ENCODE measurements at places on chromosomes 5 and 9.

DNA sequence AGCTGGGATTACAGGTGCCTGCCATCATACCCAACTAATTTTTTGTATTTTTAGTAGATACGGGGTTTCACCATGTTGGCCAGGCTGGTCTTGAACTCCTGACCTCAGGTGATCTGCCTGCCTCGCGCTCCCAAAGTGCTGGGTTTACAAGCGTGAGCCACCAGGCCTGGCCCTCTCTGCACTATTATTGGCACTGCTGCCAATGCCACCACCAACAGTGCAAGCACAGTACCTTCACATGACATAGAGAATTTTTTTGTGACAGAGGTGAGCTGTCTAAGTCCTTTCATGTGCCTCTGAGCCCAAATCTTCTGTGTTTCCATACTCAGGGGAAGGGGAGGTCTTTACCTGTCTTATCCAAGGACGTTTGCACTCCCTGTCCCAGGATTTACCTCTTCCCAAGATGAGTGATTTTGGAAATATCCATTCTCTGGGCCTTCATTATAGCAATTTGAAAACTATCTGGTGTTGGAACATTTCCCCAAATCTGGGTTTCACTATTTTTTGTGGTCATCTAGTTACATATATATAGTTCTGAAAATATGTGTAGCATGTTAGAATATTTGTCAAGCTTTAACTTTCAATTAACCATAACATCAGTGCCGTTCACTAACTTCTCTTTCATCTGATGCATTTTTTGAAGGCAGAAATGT, 5.4 kb upstream of the CD180 start:
- no peak for DNase-seq

- no peak for DNase-seq
Observed at GRCh38 chr5:54187694-54188093, 122.7 kb downstream of the ARL15 start.

DNA sequence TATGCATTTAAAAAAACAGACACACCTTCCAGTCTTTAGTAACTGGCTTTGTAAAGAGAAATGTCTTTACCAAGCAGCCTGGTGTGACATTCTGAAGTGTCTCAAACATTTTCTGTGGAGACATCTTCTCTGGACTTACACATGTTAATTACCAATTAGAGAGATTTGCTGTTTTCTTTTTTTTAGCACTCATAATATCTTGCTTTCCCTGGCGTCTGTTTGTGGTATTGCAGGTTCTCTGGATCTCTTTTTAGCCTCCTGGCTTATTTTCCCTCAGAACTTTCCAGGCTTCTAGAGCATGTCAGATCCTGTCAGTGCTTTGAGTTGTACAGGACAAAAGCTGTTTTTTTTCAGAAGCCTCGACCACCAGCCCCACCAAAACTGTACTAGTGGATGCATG, 92.5 kb downstream of the MSX2 start:
- DNase-seq = no peak

GRCh38 chr5:177426566-177427210, at the start of gene GRK6:
TSS of gene GRK6 (plus strand) at chr5:177426676. CDS start at chr5:177426846, 170 bp downstream.
- DNase-seq = no peak

GRCh38 chr5:149710575-149710974, 19.5 kb upstream of the PPARGC1B start:
- no peak for DNase-seq

DNA sequence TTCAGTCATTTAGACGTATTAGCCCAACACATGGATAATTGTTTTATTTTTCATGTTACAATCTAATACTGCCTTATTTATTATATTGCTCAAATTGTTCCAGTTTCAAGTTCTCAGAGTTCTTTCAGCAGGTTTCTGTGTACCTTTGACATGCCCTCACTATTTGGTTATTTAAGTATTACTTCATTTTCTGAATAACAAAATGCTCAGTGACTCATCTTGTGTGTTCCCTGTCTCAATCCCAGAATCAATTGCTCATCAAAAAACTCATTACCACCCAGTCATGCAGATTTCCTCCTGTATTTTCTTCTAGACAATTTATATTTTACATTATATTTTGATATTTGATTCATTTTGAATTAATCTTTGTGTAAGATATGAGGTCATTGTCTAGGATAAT, 562.6 kb downstream of the ANXA1 start:
- DNase-seq = no peak

DNA sequence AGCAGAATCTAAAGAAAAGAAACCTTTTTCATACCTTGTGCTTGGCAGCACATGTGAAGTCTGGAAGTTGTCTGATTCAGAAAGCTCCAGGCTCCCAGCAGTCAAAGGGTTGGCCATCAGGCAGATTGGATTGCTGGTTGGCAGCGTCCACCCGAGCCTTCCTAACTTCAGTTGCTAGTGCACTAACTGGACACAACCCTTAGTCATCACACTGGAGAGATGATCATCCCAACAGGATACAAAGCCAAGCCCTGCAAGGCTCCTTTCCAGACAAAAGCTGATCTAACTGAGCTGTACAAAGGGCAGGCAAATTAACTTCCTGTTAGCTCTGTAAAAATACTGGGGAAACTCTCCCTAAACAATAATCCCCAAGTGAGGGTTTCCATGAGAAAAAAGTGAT, 185.6 kb downstream of the SNX18 start:
- DNase-seq = peak; percentile 73

DNA sequence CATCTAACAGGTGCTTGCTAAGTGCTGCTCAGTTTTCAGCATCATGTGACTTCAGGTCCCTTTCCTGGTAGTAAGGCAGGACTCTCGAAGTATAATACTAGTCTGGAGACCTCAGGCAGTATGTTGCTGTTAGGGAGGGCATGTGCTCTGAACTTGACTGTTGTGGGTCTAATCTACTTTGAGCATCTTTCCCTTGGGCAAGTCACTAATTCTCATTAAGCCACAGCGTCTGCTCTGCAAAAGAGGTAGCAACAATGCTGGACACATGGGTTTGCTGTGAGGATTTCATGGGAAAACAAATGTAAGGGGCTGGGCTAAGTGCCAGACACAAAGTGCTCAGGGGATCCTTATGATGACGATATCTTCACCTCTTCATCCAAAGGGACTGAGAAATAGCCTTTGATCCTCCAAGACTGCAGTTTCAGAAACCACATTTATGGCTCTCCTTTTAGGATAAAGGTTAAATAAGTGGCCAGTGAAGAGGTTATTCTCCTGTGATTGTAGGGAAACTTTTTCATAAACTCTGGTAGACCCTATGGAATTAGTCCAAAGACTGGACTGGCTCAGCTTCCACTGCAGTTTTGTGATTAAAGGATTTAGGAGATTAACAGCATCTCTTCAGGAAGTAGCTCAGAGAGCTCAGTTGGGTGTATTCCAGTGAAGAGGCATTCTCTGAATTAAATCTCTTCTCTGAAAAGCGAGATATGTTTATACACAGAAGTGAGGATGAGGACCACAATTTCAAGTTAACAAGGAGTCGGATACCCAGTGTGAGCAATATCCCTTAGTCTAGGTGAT, 216.6 kb downstream of the SGCD start:
- DNase-seq = no peak

DNA sequence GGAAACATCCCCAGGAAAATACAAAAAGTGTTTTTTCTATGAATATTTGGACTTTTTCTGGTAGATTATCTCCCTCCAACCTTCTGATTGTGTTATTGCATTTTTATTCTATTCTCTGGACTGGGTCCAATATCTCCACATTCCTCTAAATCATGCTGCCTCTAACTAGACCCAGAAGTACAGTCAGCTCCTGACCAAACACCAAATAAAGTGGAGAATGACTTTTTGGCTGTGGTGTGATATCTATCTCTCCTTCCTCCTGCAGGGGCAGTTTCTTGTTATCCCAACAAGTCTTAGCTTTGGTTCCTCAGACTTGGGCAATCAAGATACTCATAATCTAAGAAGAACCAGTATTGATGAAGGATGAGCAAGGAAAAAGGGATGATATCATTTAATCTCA, 3.2 kb upstream of the RAI14 start:
- DNase-seq = peak; percentile 45

GRCh38 chr5:61440596-61440995, 108.5 kb downstream of the ZSWIM6 start:
- DNase-seq = no peak

- no peak for DNase-seq
Observed at GRCh38 chr9:125422853-125423252, 161.2 kb downstream of the GAPVD1 start.

DNA sequence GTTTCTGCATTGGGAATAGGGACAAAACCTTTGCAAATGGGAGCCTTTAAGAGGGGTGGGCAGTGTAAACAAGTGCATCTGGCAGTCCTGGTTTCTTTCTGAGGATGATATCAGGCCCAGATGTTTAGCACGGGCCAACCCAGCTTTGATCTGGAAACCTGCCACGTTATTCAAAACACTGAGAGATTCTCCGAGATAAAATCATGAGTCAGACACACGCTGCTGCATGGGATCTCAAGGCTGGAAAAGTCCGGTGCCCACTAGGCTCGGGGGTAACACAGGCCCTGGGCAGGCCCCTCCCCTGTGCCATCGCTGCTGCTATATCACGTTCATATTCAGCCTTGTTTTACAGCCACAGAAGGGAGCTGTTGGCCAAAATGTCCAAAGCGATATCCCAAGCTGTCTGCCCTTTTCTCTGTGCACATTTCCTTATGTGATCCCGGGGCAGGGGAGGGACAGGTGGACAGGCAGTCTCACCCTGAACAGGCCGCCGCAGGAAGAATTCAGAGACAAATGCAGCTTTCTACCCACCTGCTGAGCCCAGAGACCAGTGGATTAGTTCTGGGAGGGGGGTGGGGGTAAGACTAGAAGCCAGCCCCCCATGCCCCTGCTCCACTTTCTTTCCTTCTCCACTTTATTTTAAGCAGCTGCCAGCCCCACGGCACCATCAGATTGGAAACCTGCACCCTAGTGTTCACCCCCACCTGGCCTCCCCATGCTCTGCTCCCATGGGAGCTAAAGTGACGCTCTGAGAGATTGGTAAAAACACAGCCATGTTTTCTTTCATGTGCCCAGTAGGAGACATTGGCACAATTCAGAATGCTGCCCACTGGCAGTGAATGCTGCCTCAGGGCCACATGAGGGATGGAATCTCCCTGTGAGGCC, 63.1 kb downstream of the TMOD1 start:
- no peak for DNase-seq

DNA sequence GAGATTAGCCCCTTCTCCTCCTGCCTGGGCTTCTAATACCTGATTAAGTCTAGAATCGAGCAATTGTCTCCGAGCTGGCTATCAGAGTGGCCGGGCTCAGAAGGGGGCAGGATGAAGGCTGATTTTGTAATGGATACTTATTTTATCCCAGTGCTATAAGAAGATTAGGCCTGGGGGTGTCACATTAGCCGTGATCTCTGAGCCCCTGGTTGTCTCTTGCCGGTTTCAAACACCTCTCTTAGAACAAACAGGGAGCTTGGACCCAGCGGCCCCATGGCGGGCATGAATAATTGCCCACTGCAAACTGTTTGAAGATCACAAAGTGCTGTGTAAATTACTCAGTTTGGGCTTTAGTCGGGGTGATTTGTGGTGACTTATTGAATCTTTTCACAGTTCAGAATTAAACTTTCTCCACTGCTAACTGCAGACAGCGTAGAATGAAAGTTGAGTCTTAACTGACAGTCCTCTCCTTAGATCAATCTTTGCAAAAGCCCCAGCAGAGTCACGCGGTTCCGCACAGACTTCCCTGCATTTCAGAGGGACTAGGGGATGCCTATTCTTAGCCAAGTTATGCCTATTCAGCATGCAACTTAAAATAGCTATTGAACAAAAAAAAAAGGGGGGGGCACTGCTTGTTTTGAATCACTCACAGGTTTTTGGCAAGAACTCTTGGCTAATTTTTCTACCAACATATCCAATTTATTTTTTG, 200.6 kb upstream of the IRX1 start:
- no peak for DNase-seq

DNA sequence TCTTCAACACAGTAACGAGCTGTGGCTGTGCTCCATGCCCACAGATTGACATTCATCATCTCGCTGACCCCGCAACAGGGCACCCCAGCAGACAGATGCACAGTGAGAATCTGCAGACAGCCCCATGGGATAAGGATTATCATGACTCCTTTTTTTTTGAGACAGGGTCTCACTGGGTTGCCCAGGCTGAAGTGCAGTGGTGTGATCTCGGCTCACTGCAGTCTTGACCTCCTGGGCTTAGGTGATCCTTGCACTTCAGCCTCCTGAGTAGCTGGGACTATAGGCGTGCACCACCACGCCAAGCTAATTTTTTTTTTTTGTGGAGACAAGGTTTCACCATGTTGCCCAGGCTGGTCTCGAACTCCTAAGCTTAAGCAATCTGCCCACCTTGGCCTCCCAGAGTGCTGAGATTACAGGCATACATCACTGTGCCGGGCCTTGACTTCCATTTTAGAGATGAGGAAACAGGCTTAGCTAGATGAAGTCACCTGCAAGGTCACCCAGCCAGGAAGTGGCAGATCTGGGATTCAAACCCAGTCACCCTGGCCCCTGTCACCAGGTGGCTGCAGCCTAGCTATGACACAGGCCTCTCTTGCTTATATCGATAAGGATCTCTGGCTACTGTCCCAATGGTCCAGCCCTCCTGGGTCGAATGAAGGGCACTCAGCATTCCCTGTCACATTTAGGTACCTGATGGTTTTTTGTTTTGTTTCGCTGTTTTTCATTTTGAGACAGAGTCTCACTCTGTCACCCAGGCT, 5.1 kb downstream of the AIF1L start:
- DNase-seq = no peak

DNA sequence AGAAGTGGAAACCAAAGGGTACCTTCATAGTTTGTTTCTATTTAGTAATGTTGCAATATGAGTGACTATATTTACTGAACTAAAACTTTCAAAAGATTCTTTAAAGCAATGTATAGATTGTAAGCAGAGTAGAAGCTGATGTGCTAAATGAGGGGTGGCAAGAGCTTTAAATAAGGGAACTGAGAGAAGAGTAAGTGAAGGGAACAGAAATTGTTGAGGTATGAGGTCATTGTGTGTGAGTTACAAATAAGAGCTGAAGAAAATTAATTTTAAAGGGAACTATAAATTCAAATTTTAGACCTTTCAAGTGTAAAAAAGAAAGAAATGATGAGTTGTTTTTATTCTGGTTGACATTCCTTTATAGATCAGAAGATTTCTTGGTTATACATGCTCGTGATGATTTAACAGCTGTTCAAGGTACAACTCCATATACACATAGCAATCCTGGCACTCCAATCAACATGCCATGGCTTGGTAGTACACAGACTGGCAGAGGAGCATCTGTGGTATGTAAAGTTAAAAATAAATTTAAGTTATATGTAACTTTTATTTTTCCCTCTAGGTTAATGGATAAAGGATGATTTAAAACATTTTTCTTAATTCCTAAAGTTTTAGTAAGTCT, 135.1 kb upstream of the TNFAIP8 start:
- no peak for DNase-seq

DNA sequence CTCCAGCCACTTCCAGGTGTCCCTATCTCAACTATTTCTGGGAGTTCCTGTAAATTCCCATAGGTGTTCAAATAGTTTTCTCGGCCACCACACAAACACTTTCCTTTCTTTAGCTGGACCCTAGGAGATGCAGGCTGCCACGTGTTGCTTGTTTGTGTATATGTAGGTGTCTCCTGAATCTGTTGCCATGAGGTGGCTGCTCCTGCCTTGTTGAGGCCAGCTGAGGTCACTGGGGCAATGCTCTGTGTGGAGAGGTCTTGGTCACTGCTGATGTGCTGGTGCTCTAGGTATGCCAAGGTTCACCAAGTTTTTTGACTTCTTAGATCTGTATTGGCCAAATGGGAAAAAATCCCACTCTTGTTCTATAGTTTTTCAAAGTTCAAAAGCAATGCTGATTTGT, 132.5 kb upstream of the CHD1 start:
- DNase-seq = peak; percentile 29

GRCh38 chr5:61329550-61330128, 2.4 kb upstream of the ZSWIM6 start:
- DNase-seq = peak; percentile 48

GRCh38 chr5:41842777-41843176, 27.4 kb downstream of the OXCT1 start:
- no peak for DNase-seq
